ENCODE measurements at places on chromosomes 5 and 9. TPM values are rescaled to one million over a fixed set of nuclear protein-coding genes. Genes with fewer than 3 reads are reported as not detected.

TNFSF8 gene
- total RNA-seq, result 1.9 TPM

TRIM7 gene
- 0.46 TPM for total RNA-seq

SLC6A7 gene
- total RNA-seq, result 0.06 TPM

GARIN3 gene
- total RNA-seq, result not detected

ANKRD18A gene
- total RNA-seq, result 6.7 TPM

CDKN2B-AS1 gene
- total RNA-seq, result 0.57 TPM

RASGRF2 gene
- 12.0 TPM for total RNA-seq

IFNA13 gene
- not detected for total RNA-seq

ZDHHC11 gene
- 110 TPM for total RNA-seq

CBY3 gene
- total RNA-seq, result not detected

NHP2 gene
- 64.7 TPM for total RNA-seq

LAMC3 gene
- total RNA-seq, result 24.3 TPM

RNF180 gene
- total RNA-seq, result 10.3 TPM

DIMT1 gene
- total RNA-seq, result 17.2 TPM

ZBTB34 gene
- total RNA-seq, result 35.6 TPM

ZNF454 gene
- 3.5 TPM for total RNA-seq

EGR1 gene
- 15.8 TPM for total RNA-seq

NR5A1 gene
- 0.09 TPM for total RNA-seq

PPIC gene
- 26.4 TPM for total RNA-seq

MCTP1 gene
- 34.8 TPM for total RNA-seq

SLC46A2 gene
- 15.6 TPM for total RNA-seq

ECSCR gene
- total RNA-seq, result 46.2 TPM

TCOF1 gene
- 17.0 TPM for total RNA-seq

SNCB gene
- total RNA-seq, result not detected

PCDHB5 gene
- 4.8 TPM for total RNA-seq

IL31RA gene
- 0.09 TPM for total RNA-seq

SHOC1 gene
- 0.48 TPM for total RNA-seq

DPYSL3 gene
- total RNA-seq, result 67.6 TPM

COL23A1 gene
- 4.4 TPM for total RNA-seq

DEPDC1B gene
- 3.1 TPM for total RNA-seq

TMEM171 gene
- total RNA-seq, result 0.86 TPM

PLCXD3 gene
- 2.1 TPM for total RNA-seq

KCNMB1 gene
- 1.4 TPM for total RNA-seq

ATG10 gene
- total RNA-seq, result 10.2 TPM

FOXI1 gene
- not detected for total RNA-seq

SLC6A19 gene
- not detected for total RNA-seq

PCSK5 gene
- total RNA-seq, result 28.2 TPM

MAST4 gene
- 72.9 TPM for total RNA-seq

PDZD2 gene
- total RNA-seq, result 56.3 TPM

CATSPER3 gene
- 0.54 TPM for total RNA-seq

C5orf58 gene
- total RNA-seq, result not detected

CDH9 gene
- total RNA-seq, result not detected

FAM169A gene
- 2.8 TPM for total RNA-seq

SLC27A6 gene
- total RNA-seq, result 3.4 TPM

SHB gene
- total RNA-seq, result 32.3 TPM

ZNF618 gene
- 16.3 TPM for total RNA-seq

PCDHGC4 gene
- total RNA-seq, result 3.1 TPM

SPINK6 gene
- not detected for total RNA-seq

JAKMIP2 gene
- 2.9 TPM for total RNA-seq

Data from lung (tissue), 17 donors.